ENCODE measurements at places on chromosomes 6 and 20.

GRCh38 chr6:45054610-45055009 is 273.5 kb upstream of the RUNX2 start:
- DNase-seq = no peak

GRCh38 chr20:50645253-50646068 is 45.9 kb downstream of the RIPOR3 start:
- no peak for DNase-seq

- DNase-seq = no peak
Measured at GRCh38 chr6:53723331-53723730, 57.8 kb upstream of the KLHL31 start.

- DNase-seq = no peak
Measured at GRCh38 chr6:93624408-93624807, 205.0 kb upstream of the EPHA7 start.

DNA sequence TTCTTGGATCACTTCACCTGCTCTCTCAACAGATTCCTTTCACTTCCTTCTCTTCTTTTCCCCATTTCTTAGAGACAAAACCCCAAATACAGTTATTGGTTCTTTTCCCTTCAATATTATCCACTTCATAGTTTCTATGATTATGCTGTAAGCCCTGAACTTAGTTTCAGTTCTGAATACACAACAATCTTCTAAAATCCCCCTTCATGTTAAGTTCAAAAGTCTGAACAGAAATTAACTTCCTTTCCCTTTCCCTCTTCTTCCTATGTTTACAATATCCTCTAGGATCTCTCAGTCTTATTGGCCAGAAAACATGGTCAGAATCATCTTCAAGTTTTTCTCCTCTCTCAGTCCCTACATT is 57.7 kb downstream of the OGFRL1 start:
- DNase-seq = no peak

DNA sequence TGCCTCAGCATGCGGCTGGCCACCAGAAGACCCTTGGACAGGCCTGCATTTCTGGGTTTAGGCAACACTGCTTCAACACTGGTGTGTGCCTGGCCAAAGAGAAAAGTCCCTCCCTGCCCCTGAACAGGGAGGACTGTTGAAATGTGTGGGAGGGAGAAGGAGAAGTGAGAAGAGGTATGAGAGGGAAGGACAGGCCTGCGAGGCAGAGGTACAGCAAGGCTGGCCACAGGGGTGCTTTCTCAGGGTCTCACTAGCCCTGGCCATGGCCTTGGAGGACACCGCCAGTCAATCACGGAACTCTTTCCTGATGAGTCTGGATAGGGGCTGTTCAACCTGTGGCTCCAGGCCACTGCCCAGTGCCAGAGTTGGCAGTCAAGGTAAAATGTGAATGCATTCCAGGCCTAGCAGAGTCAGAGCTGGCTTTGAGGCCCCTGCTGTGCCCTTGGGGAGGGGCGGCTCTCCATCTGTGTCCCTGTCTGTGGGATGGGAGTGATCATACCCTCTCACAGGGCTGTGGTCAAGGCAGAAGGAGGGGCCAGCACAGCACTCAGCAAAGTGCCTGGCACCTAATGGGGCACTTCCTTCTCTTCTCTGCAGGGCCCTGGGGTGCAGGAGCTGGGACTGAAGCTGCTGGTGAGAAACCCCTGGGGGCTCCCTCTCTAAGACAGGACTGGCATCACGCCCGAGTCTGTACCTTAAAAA is 43.2 kb upstream of the CDH22 start:
- no peak for DNase-seq

GRCh38 chr6:14290041-14290771 is 172.6 kb downstream of the CD83 start:
- DNase-seq = no peak

DNA sequence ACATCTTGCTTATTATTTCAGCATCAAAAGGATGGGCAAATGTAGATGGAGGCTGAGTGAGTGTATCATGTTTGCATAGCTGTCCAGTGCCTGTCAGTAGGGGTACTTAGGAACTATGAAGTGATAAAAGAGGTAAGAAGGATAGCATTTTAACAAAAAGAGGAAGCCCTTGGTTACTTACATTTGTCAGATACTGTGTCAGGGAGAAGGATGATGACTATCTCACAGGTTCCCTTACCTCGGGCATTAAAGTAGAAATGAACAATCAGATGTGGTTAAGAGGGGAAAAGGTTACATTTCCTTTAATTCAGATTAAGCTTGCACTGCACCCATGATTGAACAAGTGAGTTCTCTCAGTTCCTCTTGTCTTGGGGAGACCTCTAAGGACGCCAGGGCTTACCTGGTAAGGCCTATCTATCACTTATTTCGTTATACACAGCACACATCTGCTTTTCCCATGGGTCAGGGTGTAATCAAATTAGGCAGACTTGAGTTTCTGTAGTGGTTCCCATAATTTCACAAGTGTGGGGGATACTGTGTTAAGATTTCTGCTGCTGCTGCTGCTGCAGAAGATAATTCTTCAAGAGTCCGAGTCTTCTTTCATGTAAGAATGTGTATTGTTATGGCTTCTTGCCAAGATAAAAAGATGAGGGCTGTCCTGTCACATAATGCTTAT is 4.5 kb downstream of the FOXO3 start:
- DNase-seq = no peak

GRCh38 chr6:94501516-94501915 is 1075.8 kb upstream of the MANEA start:
- no peak for DNase-seq
